ENCODE measurements at places on chromosomes 7 and 10.

DNA sequence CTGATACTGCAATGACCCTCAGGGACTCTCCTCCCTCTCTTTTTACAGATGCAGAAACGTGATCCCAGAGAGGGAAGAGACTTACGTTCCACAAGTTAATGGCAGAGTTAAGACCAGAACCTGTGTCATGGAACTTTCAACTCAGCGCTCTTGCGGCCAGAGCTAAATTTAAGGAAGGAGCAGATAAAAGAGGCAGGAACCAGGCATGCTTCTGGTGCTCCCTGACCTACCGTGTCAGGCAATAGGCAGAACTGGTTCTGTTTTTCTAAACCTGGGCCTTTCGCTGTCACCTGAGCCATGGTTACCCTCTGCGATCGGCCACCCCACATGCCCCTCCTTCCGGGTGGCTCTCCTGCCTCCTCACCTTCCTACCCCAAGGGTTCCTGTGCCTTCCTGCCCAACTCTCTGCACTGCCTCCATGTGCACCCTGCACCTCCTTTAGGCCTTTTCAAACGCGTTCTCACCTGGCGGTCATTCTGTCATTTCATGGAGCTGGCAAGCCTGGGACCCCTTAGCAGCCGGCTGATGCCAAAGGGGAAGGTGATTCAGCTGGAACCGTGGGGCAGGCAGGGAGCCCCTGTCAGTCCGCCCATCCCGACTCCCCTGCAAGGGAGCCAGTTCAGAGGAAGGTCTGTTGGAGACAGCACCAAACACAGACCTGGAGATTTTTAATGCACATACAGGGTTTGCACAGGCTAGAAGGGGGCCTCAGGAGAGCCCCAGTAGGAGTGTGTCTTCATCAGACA is 7.7 kb upstream of the GBX1 start:
- DNase-seq: no peak

DNA sequence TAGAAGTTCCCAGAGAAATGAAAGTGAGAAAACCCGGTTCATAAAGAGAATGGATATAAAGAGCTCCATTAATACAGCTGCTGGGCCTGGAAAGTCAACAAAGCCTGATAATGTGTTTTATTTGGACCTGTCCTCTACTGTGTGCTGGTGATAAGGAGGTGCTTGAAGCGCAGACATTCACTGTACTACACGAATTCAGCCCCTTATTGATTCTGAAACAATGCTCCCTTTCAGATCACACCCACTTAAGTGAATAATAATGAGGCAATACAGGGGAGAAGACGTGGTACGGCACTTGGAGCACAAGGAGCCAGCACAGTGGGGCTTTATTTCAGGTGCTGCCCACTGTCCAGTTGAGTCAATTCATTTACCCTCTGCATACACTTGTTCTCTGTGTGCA is 260.8 kb downstream of the FGFR2 start:
- no peak for DNase-seq

DNA sequence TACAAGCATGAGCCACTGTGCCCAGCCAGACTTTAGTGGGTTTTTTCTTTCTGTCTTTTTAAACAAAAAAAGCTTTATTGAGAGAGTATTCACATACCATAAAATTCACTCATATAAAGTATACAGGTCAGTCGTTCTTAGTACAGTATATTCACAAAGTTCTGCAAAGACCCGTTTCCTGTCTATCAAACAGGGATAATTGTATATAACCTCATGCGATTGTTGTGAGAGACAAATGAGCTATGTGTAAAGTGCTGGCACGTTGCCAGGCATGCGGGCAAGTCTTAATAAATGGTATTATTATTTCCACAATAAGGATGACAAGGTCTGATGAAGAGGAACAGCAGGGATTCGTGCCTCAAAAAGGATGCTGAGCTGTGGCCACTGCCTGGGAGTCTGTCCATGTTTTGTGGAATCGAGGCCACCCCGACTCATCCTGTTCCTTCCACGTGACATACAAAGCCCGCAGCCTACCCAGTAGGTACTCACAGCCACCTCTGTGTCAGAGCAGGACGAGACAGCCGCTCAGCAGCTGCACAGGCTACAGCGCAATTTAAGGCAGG is 51.6 kb downstream of the SMKR1 start:
- peak; percentile 78 for DNase-seq

- DNase-seq: no peak
Observed at GRCh38 chr7:47389171-47389922, 192.6 kb downstream of the TNS3 start.

DNA sequence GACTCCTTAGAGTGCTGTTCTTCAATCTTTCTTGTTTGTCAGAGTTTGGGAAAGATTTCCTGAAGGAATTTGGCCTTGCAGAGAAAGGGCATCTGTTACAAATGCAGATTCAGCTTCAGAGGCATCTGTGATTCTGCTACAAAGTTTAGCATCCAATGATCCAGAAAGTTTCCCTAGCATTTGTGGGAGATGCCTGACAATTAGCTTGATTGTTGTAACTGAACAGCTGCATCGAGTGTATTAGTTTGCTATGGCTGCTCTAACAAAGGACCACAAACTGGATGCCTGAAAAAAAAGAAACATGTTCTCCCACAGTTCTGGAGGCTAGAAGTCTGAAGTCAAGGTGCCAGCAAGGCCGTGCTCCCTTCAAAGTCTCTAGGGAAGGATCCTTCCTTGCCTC is 365.1 kb downstream of the GRID1 start:
- DNase-seq: no peak

DNA sequence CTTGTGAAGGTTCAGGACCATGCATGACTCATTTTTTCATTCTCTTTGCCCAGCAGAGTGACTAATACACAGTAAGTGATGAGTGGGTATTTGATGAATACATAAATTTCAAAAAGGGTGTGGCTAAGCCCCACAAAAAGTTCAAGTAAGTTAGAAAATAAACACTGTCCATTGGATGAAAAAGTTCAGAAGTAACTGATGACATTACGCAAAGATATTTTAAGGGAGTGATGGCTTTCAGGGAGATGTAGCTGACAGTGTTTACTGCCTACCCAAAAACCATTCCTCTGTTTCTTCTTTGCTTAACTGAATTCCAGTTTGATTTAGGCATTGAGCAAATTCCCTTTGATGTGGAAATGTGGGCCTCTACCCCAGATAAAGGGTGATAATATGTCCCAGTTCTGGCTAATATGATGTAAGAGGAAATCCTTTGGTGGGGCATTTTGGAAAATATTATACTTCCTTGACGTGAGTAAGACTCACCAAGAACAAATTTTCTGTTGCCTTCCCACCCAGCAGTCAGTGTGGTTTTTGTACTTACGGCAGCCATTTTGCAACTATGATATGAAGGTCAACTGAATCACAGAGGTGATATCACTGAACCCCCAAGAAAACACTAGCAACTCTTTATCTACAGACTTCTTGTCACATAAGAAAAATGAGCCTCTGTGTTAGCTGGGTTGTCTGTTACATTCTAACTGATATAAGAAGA is 29.0 kb upstream of the EBLN1 start:
- peak; percentile 35 for DNase-seq
